ENCODE measurements at places on chromosomes 7 and 10.

DNA sequence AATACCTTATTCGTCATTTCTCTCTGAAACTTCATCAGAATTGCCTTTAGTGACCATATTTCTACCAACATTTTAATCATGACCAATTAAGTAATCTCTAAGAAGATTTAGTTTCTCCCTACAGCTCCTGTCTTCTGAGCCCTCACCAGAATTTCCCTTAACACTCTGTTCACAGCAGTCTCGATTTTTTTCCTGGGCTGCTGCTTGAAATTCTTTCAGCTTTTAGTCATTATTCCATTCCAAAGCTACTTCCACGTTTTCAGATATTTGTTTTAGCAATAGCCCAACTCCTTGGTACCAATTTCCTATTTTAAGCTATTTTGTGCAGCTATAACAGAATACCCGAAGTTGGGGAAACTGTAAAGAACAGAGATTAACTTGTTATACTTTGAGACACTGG, 192.4 kb upstream of the DKK1 start:
- DNase-seq = peak; percentile 22

DNA sequence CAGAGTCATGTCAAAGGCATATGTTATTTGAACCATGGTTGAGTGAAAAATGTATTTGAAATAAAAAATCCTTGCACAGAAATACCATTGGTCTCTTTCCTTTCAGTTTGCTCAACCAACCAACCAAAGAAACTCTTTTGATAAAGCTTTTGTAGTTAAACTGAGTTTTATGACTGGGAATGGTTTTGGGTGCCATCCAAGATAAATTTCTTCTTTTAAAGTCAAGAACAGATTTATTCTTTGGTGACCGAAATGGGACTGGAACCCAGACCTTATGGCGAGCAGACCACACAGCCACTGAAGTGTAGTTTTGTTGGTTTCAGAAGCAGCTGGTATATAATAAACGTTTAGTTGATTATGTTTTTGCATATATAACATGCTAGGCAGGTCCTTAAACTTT, 2.8 kb upstream of the GALNT17 start:
- DNase-seq = no peak

GRCh38 chr7:32143301-32143700, 73.1 kb upstream of the PDE1C start:
- no peak for DNase-seq

- no peak for DNase-seq
These were observed 285.4 kb upstream of the MKI67 start for GRCh38 chr10:128411643-128412042.

DNA sequence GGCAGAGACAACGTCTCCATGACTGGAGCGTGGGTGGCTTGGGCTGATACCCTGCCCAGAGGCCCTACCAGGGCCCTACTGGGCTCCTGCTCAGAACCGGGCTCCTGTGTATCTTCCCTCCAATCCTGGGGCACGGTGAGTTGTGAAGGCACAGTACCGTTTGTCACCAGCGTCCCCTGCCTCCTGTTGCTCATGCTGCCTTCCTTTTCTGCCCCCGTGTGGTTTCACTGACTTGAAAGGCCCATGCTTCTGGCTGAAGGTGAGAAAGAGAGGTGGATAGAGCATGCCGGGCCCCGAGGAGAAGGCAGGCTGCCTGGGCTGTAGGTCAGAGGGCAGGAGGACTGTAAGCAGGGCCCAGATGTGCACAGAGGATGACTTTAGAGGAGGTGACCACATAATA, 9.1 kb upstream of the DMBT1 start:
- DNase-seq = no peak

DNA sequence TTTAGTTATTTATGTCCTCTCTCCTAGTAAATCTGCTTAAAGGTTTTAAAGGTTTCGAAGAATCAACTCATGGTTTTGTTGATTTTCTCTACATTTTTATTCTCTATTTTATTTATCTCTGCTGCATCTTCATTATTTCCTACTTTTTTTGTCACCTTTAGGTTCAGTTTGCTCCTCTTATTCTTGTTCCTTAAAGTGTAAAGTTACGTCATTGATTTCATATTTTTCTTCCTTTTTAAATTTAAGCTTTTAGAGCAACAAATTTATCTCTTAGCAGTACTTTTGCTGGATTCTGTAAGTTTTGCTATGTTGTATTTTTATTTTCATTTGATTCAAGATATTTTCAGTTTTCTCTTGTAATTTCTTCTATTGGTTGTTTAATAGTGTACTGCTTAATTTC, 10.7 kb downstream of the MYO3A start:
- no peak for DNase-seq

DNA sequence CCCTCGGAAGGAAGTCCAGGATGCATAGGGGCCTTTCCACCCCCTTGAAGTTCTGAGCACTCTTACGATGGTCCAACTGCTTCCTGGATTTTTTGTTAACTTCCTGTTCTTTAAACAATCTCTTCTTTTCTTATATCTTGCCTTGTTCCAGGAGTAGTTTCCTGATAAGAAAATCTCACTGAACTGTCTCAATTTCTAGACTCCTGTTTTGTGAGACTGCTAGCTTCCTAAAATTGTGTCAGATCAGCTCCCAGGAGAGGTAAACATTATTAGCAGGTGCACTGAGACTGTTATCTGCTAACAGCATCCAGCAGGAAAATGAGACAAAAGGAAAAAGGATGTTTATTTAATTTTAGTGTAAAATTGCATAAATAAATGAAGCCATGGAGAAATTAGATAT, 106.2 kb upstream of the PITRM1 start:
- no peak for DNase-seq

DNA sequence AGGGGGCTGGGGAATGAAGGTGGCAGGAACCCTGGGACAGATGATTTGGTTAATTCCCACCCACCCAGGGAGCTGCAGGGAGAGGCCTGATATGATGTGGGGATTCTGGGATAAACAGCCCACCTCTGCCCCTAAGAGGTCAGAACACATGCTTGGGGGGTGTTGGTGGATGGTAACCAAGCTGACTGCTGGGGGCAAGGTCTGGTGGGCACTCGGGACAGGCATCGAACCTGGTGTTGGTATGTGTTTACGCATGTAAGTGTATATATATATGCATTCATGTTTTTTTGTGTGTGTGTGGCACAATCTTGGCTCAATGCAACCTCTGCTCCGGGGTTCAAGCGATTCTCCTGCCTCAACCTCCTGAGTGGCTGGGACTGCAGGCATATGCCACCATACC, 80.7 kb upstream of the TMEM248 start:
- DNase-seq = no peak

GRCh38 chr7:15507171-15507570, 54.6 kb downstream of the AGMO start:
- no peak for DNase-seq

DNA sequence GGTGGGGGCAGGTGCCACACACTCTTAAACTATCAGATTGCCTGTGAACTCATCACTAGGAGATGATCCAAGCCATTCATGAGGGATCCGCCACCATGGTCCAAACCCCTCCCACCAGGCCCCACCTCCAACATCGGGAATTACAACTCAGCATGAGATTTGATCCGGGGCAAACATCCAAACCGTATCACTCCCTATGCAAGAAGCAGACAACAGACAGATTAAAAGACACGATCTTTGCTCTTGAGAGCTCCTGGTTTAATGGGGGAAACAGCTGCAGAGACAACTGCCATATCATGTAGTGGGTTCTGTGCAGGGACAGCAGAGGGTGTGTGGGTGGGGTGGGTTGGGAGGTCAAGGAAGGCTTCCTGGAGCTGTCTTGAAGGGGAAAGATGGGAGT, 123.6 kb downstream of the EMX2 start:
- DNase-seq = no peak

DNA sequence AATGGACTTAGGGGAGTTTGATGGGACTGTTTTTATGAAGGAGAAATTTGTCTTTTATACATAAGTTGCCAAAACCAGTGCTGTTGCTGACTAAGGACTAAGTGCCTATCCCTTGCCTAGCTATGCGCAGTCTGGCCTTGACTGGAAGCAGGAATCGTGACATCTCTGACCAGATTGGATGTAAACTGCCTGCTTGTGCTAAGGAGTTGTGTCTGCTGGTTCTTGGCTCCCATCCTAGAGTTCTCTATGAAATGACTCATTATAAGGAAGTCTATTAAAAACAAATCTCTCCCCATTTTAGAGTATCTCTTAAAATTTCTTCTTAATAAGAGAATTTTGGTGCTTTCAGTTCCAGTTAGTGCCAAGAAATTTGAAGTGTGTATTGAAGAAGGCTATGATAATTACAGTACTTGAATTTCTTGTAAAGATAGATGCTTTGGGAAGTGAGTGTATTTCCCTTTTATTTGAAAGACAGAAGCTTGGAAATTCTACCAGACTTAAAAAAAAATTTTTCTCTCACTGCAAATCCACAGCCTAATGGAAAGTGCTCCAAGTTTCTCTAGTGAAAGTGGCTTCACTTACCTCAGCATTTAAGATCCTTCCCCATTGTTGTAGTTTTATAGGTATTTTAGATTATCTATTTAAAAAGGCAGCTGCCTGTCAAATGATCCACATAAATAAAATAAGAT, 77.6 kb downstream of the BICC1 start:
- peak; percentile 98 for DNase-seq
